Activated T-cell treated with anti-CD3 and anti-CD28 coated beads for 1 hour (primary cell): ENCODE measurements at places on chromosomes 16 and 17.

DNA sequence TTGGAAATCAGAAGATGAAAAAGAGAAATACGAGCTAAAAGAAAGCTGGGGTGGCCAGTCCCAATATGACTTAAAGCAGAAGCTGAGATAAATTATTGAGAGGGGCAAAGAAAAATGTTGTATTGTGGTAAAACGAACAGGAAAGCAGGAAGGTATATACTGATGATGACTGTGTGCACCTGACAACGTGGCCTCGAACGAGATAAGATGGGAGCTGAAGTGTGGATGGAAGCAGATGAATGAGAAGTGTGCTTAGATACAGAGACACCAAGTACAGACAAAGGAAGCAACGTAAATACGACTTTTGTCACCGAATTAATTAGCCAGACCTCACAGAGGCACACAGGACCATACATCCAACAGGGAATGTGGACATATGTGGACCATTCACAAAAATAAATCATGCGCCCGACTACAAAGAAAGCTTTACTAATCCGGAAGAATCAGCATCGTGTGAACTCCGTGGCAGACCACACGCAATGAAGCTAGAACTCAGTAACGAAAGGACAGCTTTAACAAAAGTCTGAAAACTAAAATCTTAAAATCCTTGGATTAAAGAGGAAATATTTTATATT, 218.7 kb downstream of the RPTOR start:
- DNase-seq: no peak

DNA sequence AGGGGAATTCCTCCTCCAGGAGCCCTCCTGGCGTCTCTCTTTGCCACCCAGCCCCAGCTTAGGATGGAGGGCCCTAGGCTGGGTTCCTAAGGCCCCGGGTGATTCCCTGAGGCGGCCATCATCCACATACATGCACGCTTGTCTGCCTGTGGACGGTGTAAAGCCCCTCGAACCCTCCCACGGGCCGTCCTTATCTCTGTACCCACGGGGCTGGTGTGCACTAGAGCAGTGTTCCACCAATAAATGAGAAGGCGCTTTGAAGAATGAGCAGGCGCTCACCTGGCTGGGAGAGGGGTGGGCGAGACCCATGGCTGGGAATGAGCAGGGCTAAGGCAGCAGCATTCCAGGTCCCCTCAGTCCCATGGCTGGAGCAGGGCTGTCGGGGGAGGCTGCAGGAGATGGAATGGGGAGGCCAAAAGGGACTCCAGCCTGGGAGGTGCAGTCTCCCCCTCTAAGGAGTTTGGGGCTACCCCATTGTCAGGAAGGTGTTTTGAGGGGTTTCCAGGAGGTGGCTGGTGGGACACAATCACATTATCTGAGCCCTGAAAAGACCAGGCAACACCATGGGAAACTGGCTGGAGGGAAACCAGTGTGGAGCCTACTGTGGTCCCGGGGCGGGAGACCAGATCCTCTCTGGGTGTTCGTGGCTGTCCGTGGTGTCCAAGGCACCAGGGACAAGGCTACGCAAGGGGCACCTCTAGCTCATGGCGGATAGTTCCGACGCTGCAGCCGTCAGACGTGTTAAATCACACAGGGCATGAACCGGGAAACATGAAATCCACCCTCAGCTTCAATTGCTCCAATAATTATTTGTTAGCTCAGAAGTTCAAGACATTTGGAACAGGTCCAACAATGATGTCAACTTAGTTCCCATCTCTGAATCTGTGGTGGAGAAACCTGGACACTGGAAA, 87.5 kb upstream of the DNAH17 start:
- DNase-seq: no peak

DNA sequence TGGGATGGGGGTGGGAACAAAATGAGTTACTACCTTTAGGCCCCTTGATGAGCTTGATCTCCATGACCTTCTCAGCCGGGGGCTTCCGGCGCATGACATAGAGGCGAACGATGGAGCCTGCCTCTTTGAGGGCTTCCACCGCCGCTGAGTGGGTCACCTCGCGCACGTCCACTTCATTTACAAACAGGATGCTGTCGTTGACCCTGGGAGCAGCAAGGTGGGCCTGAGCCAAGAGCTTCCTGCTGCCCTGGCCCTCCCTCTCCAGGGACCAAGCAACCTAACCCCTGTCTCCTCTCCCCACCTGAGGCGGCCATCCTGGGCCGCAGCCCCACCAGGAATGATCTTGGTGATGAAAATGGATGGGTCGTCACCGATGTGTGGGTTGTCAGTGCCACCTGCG, 16.2 kb downstream of the DLG4 start:
- DNase-seq: no peak

- no peak for DNase-seq
These were observed at the start of gene CHRNB1 for GRCh38 chr17:7444682-7445618. Gene CHRNB1 (plus strand): TSS chr17:7445061. CDS start chr17:7445128, 67 bp downstream.

GRCh38 chr17:64459284-64459747, 10.4 kb downstream of the MILR1 start:
- DNase-seq: no peak

GRCh38 chr17:690361-690760, 24.3 kb downstream of the VPS53 start:
- DNase-seq: no peak

DNA sequence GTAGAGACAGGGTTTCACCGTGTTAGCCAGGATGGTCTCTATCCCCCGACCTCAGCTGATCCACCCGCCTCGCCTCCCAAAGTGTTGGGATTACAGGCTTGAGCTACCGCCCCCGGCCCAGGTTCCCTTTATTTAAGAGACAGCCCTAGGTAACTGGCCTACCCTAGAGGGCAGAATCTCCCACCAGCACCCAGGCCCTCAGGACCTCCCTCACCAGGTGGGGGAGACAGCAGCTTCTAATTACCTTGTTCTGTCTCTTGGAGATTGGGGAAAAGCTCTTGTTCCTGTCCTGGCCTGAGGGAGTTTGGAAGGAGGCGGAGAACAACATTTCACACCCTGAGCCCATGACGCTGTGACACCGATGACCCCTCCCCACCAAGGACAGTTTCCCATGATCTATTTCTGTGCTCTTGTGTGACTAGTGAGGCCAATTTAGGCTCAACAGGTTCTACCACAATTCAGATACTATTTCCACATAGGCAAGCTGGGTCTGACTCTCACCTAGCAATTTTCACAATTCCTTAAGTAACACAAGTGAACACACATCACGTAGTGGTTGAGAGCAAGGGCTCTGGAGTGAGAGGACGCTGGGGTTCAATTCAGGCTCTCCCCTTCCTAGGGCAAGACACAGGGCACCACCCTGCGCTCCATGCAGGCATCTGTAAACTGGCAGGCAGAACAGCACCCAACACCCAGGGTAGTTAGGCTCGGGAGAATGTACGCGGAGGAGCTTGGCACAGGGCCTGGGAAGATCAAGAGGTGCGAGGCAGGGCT, 20.4 kb downstream of the HDAC5 start:
- no peak for DNase-seq

GRCh38 chr17:45145035-45145389, 3.3 kb upstream of the HEXIM1 start:
- DNase-seq: no peak

GRCh38 chr17:28725660-28726225, 290 bp downstream of the TLCD1 start:
- peak; percentile 17 for DNase-seq

DNA sequence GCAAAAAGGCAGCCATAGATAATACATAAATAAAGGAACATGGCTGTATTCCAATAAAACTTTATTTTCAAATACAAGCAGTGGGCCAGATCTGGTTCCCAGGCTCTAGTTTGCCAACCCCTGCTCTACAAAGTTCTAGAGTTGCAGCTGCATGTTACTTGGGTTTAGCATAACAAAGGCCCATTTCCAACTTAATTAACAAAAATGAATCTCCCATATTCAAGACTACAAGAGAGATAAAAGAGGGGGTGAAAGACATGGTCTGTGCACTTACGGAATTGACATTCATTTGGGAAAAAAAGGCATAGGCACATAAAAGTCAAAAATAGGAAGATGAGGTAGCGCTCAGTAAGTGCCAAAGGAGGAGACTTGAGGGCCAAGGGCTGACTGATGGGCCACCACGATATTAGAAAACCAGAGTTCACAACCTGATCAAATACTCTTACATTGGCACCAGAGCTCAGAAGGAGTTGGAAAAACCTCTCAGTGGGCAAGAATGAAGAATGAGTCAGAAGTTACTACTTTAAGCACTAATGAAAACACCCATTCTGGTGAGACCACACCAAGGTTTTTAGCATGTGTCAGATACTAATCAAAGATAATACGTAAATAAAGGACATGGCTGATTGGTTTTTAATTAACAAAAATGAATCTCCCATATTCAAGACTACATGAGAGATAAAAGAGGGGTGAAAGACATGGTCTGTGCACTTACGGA, 164.0 kb downstream of the VPS53 start:
- DNase-seq: no peak

DNA sequence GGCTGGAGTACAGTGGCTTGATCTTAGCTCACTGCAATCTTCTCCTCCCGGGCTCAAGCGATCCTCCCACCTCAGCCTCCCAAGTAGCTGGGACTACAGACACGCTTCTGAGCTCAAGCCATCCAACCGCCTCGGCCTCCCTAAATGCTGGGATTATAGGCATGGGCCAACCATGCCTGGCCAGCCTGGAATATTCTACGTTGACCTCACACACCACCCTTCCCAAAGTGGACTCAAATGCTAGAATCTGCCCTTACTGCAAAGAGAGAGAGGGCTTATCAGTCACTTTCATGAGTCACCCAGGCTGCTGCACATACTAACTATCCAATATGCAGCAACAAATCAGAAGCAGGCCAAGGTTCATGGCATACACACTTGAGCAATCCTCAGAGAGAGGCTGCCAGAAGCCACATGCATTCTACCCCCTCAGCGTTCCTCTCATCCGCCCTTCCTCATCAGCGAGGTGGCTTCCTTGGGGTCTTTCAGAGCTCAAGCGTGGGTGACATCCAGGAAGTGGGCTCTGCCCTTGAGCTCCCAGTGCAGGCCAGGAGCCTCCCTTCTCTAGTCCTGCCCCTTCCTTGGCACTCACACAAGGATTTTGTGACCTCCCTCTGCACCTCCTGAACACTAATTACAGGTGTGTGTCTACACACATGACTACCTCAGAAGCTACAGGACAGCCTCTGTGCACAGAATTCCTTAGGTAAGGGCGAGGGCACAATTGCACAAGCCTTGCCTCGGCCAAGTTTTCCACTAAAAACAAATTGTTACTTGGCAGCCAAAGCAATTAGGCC, 24.8 kb upstream of the SIAH1 start:
- DNase-seq: no peak

- no peak for DNase-seq
These were observed 16.1 kb downstream of the WIPI1 start for GRCh38 chr17:68441070-68441770.

DNA sequence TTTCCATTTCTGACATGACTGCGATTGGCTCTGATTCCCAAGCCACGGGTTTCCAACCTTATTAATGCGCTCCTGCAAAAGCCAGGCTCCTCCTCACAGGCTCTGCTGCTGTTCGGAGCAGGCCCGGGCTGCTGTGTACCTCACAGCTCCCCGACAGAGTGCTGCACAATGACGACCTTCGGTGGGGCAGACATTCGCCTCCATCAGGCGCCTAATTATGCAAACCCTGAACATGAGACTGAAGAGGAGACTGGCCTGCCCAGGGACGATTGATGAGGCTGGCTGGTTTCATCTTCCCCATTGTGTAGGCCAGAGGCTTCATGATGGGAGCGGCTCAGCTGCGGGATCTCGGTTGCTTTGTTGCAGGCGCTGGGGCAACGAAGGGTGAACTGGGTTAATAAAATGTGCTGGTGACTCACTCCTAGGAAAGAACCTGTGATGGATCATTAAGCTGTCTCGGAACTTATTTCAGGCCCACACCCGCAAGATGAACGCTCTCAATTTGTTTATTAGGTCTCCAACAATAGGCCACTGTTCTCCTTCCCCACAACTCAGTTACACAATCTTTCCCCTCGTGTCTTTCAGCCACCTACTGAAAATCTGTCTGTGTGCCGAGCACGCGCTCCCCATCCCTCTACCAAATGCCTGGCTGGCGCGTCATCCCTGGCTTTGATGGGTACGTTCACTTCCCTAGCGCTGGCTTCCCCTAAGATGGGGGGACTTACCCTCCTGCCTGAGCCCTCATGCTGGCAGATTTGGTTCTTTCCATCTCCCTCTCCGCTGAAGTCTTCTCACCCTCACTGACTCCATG, 27.2 kb upstream of the TOB1 start:
- DNase-seq: no peak

- DNase-seq: peak; percentile 47
These were observed 1.3 kb downstream of the TIMP2 start for GRCh38 chr17:78923660-78924453.

GRCh38 chr17:37829592-37830123, 84.8 kb upstream of the HNF1B start:
- DNase-seq: no peak

DNA sequence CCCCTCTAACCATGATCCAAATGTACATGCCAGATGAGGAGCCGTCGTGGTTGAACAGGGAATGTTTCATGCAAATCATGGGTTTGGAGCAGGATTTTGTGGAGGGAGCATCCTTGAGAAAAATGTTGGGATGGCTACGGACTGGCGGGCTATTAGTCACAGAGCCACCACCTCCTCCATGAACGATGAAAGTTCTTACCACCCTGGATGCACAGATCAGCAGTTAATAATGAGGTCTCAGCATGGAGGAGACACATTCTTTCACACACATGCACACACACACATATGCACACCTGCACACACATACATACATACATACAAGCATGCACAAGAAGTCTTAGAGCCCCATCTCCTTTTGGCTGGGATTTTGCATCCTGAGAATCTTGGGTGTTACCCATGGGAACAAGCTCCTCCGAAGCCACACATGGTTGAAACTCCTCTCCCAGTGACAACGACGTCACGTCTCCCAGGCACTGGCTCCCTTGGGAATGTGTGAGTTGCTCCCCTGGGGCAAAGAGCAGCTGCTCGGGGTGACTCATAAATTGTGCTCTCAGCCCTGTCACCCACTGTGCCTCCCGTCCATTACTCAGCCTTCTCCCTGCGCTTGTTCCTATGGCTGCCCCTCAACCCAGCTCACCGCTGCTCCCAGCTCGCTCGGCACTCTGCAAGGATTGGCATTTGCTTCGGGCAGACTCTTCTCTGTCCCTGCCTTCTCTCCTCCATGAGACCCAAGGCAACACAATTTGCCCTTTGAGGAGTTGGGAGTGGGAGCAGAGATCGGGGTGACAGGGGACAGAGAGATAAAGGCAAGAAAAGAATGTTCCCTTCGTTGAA, 344.6 kb downstream of the SOX9 start:
- DNase-seq: no peak

GRCh38 chr17:48835971-48836370, 5.1 kb downstream of the CALCOCO2 start:
- no peak for DNase-seq
